ENCODE measurements at places on chromosomes 6 and 20. TPM values are rescaled to one million over a fixed set of nuclear protein-coding genes. Genes with fewer than 3 reads are reported as not detected.

Gene KIF25
- not detected for total RNA-seq

Gene ABCF1
- 27.4 TPM for total RNA-seq

Gene CAGE1
- not detected for total RNA-seq

Gene RBPJL
- not detected for total RNA-seq

Gene ZNF322
- 15.0 TPM for total RNA-seq

Gene ABRACL
- 26.1 TPM for total RNA-seq

Gene KCNQ5
- total RNA-seq, result 0.39 TPM

Gene CENPW
- 5.0 TPM for total RNA-seq

Gene LHFPL5
- not detected for total RNA-seq

Gene VPS52
- 35.7 TPM for total RNA-seq

Gene MATN4
- 0.99 TPM for total RNA-seq

Gene WFDC12
- 1.1 TPM for total RNA-seq

Gene ZBTB24
- total RNA-seq, result 7.4 TPM

Gene ARFGEF3
- 1.1 TPM for total RNA-seq

Gene SCRT2
- total RNA-seq, result not detected

Gene THBS2
- total RNA-seq, result 393 TPM

Gene RNF39
- total RNA-seq, result 4.0 TPM

Gene WFDC10B
- total RNA-seq, result not detected

Gene ACTL10
- total RNA-seq, result 0.49 TPM

Gene LY6G5C
- total RNA-seq, result not detected

Measured in skin of body (tissue), 3 donors.